ENCODE measurements at places on chromosomes 16 and 17. TPM values are rescaled to one million over a fixed set of nuclear protein-coding genes. Genes with fewer than 3 reads are reported as not detected.

- DNase-seq = no peak
Measured at GRCh38 chr17:42281571-42282096, 5.4 kb upstream of the STAT5B start.

GRCh38 chr16:89729293-89729692, 8.0 kb downstream of the ZNF276 start:
- no peak for DNase-seq

DNA sequence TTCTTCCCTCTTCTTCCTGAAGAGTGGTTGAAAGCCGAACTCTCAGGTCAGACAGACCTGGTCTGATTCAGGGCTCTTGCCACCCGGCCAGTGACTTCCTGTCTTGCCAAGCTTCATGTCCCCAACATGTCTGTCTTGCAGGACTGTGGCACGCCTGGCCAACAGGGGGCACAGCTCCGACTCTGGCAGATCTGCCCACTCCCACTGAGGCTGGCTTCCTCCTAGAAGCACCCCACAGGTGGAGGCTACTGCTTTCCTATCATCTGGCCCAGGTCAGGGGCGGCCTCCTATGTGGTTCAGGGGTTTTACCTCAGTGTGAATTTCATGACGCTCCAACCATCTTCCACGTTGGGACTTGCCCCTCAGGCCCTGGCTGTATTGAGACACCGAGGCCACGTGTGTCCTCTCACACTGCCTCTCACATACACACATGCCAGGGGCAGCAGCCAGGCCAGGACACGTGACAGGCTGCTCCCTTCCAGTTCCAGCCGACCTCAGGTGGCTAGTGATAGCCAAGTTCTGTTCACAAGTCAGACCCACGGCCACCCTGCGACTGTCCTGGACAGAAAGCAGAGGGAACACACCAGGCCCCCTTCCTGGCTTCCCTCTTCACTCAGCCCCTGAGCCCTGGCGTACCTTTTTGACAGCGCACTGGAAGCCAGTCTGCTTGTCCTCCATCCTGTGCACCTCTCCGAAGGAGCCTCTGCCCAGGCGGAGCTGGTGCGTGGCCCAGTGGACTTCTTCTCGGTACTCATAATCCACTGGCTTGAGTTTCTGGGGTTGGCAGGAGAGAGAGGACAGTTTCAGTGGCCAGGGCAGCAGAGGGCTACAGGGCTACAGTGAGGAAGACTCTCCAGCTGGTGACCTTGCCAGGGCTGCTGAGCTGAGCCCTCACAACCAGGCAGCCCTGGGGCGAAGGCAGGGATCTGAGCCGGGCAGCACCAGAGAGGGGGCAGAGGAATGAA, 22.6 kb upstream of the SPATA32 start:
- no peak for DNase-seq

GRCh38 chr17:6506679-6507231, 49.6 kb downstream of the PITPNM3 start:
- DNase-seq = no peak

- no peak for DNase-seq
Measured at GRCh38 chr16:74700438-74701225, at the start of gene MLKL. Gene MLKL, minus strand, starts transcription at chr16:74700862. Its CDS starts 5,105 bp downstream, at chr16:74695757.

DNA sequence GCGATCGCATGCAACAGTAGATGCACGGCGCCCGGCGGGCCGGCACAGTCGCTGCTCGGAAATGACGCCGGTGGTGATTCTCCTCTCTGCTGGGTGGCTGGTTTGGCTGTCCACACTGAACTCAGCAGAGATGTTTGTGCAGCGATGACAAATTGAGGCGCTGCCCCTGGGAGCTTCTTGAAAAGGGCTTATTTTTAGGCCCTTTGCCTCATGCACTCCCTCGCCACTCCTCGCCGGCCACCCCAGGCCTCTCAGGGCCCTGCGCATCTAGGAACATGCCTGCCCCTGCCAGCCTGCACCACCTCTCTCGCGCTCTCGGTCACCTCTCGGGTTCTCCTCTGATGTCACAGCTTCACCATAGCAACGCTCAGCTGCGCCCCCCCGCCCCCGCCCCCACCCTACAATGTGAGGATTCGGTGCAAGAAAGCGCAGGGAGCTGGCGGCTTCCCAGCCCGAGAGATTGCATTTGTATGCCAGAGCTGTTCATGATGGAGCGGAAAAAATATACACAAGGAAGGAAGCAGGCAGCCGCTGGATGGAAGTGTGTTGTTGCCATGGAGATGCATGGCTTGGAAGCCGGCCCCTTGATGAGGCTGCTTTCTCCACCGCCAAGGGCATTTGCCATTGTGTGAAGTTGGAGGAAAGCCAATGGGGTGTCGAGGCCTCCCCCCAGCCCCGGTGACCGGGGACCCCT, 81.3 kb upstream of the PLCG2 start:
- DNase-seq = peak; percentile 98

- peak; percentile 88 for DNase-seq
Measured at GRCh38 chr16:3106205-3106928, 6.0 kb upstream of the ZNF205 start.

GRCh38 chr17:79983456-79983855, 52.2 kb downstream of the TBC1D16 start:
- DNase-seq = no peak

DNA sequence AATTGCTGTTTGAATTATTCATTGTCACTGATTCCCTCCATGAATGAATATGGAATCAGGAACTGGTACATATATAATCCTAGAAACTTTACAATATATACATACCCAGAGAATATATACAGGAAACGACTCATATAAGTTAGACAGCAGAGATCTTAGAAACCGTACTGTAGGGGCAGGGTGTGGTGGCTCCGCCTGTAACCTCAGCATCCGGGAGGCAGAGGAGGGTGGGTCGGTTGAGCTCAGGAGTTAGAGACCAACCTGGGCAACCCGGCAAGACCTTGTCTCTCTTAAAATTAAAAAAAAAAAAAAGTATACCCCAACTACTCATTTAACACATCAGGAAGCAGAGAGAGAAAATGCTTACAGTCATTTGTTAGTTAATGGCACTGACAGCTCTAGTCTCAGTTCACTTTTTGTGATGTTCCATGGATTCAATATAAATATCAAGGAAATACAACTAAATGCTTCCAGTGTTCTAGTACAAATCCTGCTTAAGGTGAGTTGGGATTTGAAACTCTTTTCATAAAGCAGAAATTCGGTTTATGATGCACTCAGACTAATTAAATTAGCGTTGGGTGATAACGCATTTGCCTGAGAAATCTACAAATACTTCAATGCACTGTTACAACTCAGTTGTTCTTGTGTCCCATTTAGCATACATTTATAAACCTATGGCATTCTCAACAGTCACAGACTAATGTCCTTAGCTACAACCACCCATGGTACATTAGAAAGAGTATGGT, 5.6 kb downstream of the GLG1 start:
- DNase-seq = peak; percentile 17

- DNase-seq = no peak
Measured at GRCh38 chr17:75511610-75512575, 3.4 kb downstream of the CASKIN2 start.

- DNase-seq = no peak
Measured at GRCh38 chr16:54163197-54163843, 123.3 kb downstream of the IRX3 start.

GRCh38 chr17:76542566-76542971, 2.7 kb downstream of the PRCD start:
- DNase-seq = no peak

GRCh38 chr16:80573700-80574120, 32.9 kb downstream of the DYNLRB2 start:
- DNase-seq = peak; percentile 24

DNA sequence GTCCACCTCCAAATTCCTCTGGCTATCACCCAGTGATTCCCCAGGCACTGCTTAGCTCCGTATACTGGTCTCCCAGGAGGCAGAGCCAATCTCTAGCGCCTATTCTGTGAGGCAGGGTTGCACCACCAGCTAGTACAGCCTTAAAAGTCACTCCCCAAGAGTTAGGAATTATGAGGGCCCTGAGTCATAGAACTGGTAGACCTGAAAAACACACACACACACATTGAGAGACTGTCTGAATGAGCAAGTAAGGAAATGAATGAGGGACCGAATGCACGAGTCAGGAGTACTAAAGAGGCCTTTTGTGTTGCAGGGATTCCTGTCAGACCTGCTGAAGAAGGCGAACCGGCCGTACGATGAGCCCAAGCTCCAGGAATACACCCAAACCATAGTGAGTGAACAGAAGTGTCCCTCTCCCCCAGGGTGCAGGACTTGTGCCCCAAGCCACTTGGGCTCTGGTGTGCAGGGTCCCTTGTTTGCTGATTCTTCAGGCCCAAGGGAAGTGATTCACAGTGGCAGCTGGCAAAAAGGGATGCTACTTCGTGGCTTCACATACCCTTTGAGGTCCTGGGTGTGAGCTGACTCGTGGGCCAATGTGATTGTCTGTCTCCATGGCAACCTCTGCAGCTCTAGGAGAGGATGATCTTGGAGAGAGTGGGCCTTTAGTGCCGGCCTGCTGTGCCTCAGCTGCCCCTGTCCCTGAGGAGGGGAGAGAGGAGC, 24.7 kb downstream of the CALB2 start:
- no peak for DNase-seq

- no peak for DNase-seq
Measured at GRCh38 chr16:24977678-24978075, 37.5 kb downstream of the ARHGAP17 start.

GRCh38 chr17:3335876-3336275, 37.7 kb upstream of the OR3A1 start:
- no peak for DNase-seq

- DNase-seq = no peak
Measured at GRCh38 chr16:84919708-84920107, 91.6 kb downstream of the ZDHHC7 start.

GRCh38 chr17:2592971-2593820, at the start of gene PAFAH1B1:
Gene PAFAH1B1, plus strand, starts transcription at chr17:2593654. Its CDS starts 44,635 bp downstream, at chr17:2638289.
- peak; percentile 97 for DNase-seq

GRCh38 chr17:67632141-67632540, 85.6 kb upstream of the NOL11 start:
- DNase-seq = no peak

DNA sequence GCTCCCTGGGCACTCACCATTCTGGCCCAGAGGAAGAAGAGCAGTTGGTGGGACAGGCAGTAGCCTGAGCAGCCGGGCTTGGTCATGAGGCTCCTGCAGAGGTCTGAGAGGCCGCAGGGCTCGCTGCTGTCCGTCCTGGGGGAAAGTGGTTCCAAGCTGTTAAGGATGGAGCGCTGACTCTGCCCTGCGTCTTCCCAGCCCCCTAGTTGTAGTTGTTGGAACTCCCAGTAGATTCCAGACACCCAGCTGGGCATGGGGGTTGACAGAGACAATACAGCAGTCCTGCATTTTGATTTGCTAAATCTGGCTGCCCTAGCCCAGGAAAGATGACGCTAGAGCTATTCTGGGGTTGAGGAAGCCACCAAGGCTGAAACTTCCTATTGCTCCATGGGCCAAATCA, 7.3 kb downstream of the C16orf89 start:
- DNase-seq = peak; percentile 38

DNA sequence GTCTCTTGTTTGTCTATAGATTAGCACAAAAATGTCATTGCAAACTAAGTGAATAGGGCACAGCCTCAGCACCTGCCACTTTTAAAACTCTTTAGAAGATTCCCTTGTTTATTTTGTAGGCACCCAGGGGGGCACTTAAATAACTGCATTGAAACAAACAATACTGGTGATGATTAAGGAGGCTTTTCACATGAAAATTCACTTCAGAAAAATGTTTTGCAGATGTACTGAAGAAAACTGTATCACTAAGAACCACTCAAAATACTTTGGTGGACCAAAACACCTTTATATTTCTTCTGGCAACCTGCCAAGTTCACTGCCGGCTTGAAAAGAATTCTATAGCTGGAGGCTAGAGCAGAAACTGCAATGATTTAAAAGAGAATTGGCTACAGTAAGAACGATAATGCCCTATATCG, 281.5 kb downstream of the TOX3 start:
- DNase-seq = no peak

The NGFR gene
- total RNA-seq = 40.7 TPM

The DNAH17 gene
- 3.0 TPM for total RNA-seq

The ZPBP2 gene
- total RNA-seq = not detected

The EVPLL gene
- total RNA-seq = 0.10 TPM

The TPSG1 gene
- total RNA-seq = not detected

The CIBAR2 gene
- total RNA-seq = 0.69 TPM

The BCO1 gene
- total RNA-seq = 0.22 TPM

The PAFAH1B1 gene
- 334 TPM for total RNA-seq

The GNGT2 gene
- total RNA-seq = 2.1 TPM

The SAMD14 gene
- total RNA-seq = 14.6 TPM

The STH gene
- total RNA-seq = 0.66 TPM

The DCAKD gene
- 34.6 TPM for total RNA-seq

The TBC1D28 gene
- not detected for total RNA-seq

The NKD1 gene
- 6.7 TPM for total RNA-seq

The SLC13A5 gene
- 1.3 TPM for total RNA-seq

The DNAI2 gene
- total RNA-seq = 6.4 TPM

The HSBP1 gene
- total RNA-seq = 142 TPM
